HT-29 (cell line): ENCODE measurements at places on chromosomes 16 and 17.
A peak's percentile ranks its signal among the peaks of the same experiment; 100 is the strongest.

DNA sequence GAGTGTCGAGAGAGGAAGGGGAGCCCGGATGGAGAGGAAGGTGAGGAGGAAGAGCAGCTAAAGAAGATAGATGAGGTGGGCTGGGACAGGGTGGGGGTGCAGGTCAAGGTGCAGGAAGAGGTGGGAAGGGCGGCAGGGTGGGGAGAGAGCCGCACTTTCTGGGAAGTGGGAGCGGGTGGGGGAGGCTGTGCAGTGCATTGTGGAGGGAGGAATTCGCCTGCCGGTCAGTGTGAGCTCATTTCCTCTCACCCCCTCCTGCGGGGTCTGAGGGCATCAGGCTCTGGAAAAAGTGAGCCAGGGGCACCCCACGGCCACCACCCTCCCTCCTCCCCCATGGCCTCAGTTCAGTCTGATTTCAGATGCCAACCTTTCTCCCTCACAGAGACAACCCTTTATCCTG, 2.5 kb upstream of the ARHGAP23 start:
- DNase-seq: no peak

DNA sequence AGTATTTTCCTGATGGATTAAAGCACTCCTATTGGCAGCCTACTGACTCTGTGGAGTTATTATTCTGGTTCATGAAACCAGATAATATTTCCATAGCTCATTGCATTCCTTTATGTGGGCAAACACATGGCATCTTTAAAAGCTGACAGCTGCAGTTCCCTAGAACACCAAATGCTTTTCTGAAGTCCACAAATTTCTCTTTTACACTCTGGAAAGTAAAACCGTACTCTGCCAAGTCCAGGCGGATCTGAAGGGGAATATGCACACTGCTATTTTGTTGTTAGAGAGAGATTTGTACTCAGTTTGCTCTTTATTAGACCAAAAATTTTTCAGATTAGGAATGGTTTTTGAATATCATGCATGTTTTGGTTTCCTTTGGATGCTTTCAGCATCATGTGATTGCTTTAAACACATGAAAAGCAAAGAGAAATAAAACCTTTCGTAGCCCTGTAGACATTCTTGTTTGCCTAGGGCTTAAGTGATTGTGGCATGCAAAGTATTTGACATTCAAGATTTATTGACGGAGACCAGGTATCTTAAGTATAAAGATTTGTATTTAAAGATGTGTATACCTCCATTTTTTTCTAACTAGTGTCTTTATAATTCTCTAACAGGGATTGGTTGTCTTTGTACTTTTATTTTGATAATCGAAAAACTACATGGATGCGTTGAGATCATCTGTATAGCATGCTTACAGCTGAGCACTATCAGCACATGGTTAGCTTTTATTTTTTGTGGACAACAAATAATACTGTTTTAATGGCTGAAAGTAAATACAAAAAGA, 19.5 kb downstream of the SEC14L1 start:
- DNase-seq: no peak

GRCh38 chr17:65055280-65055707, 1.2 kb downstream of the GNA13 start:
- peak; percentile 33 for DNase-seq

DNA sequence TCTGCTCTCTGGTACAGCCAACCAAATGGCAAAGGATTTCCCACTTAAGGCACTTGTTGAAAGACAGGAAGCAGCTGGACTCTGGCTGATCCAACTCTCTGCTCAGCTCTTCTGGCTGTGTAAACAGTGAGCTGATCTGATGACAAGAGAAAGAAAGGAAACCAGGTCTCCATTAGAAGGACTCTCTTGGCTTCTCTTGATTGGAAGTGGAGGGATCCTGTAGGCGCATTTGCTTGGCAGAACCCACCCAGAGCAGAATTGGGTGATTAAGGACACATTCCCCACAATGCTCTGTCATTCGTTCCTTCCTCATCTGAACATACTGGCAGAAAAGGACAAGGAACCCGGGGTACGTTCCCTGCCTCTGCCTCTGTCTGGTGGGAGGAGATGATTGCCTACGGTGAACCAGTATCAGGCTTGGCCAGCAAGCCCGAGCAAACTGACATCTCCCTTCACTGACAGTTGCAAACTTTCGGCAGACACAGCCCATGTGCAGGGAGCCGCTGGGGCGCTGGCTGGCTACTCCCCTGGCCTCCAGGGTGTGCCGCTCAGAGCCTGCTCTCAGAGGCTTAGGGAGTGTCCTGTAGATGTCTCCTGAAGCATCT, 29.1 kb downstream of the LDHD start:
- no peak for DNase-seq

- peak; percentile 86 for DNase-seq
Measured at GRCh38 chr16:21156767-21157467, 1.6 kb upstream of the LDAF1 start.

- DNase-seq: peak; percentile 8
Measured at GRCh38 chr16:64627288-64627687, 494.6 kb downstream of the CDH11 start.

- DNase-seq: no peak
Measured at GRCh38 chr17:17356931-17357270, 53.7 kb downstream of the NT5M start.

GRCh38 chr17:74861662-74862107, 2.0 kb upstream of the GRIN2C start:
- no peak for DNase-seq

GRCh38 chr17:1000597-1001461, 3.9 kb downstream of the TIMM22 start:
- no peak for DNase-seq

DNA sequence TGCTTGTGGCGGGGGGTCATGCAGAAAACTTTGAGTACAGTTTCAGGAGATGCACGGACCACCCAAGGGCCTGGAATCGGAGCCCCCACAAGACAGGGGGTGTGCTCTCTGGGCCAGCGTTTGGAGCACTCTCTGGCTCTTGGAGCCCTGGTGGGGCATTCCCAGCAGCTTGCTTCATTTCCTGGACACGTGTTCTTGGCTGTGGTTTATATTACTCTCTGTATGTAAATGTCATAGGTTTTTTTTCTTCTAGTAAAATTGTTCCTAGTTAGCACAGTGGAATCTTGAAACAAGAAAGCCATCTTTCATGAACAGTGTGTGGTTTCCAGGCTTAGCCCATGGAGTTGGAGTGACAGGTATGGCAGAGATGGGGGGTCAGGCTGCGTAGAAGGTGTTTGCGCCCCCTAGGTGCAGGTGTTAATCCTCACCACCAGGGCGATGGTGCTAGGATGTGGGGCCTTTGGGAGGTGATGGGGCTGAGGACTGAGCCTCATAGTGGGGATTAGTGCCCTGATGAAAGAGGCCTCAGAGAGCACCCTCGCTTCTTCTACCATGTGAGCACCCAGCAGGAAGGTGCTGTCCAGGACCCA, 79.8 kb downstream of the JPH3 start:
- DNase-seq: peak; percentile 35

DNA sequence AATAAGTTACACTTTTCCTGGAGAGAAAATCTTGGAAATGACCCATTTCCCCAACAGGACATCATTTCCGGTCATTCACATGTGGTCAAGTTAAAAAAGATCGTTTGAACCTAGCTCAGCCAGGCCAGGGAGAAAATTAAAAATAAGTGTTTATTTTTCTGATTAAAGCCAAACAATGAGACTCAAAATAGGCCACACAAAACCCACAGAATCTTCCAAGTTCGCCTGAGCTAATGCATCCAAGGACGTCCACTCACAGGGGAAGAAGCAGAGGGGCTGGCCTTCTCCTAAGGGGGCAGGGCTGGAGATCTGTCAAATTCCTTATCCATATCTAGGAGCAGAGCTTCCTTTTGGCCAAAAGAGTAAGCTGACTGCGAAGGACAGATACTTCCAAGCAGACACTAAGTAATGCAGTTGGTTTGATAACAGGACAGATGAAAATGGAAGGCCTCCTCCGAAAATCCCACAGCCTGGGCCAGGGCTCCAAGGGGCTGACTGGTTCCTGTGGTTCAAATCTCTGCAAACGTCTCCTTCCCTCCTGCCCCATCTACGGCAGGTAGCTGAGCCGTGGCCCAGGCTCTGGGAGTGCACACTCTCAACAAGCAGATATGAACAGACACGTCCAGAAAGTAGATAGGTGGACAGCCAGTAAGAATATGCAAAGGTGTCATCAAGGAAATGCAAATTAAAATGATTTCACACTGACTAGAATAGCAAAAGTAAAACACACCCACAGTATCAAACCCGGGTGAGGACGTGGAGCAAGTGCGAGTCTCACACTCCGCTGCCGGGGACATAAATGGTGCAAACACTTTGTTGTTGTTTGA, 98.5 kb downstream of the MRM3 start:
- peak; percentile 45 for DNase-seq

GRCh38 chr16:27164352-27164751, 39.0 kb upstream of the KDM8 start:
- DNase-seq: no peak
